ENCODE measurements at places on chromosomes 13 and 19.

- no peak for DNase-seq
Measured at GRCh38 chr13:43026262-43026661, 2.9 kb downstream of the DNAJC15 start.

- DNase-seq = no peak
Measured at GRCh38 chr13:96338030-96338429, 248.1 kb downstream of the HS6ST3 start.

- no peak for DNase-seq
Measured at GRCh38 chr19:29098863-29099481, 114.0 kb downstream of the UQCRFS1 start.

DNA sequence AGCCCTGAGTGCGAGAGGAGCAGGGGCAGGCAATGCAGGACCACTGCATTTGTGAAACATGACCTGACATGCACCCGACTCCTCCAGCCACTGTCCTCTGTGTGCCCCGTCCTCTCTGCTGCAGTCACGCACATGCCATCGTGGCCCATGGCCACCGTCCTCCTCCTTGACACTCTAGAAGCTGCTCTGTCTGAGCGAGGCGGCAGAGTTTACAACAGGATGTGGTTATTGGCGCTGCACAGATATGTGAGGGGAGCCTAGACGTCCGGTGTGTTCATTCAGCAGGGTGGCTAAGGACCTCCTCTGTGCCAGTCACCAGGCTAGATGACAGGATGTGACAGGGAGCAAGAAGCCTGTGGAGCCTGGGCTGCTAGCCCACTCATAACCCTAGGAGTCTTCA is 277.8 kb downstream of the FOXO1 start:
- DNase-seq = peak; percentile 73

GRCh38 chr13:71290963-71291841 is 575.8 kb downstream of the DACH1 start:
- peak; percentile 4 for DNase-seq

- peak; percentile 55 for DNase-seq
Measured at GRCh38 chr13:24271601-24272451, 37.6 kb upstream of the C1QTNF9 start.

DNA sequence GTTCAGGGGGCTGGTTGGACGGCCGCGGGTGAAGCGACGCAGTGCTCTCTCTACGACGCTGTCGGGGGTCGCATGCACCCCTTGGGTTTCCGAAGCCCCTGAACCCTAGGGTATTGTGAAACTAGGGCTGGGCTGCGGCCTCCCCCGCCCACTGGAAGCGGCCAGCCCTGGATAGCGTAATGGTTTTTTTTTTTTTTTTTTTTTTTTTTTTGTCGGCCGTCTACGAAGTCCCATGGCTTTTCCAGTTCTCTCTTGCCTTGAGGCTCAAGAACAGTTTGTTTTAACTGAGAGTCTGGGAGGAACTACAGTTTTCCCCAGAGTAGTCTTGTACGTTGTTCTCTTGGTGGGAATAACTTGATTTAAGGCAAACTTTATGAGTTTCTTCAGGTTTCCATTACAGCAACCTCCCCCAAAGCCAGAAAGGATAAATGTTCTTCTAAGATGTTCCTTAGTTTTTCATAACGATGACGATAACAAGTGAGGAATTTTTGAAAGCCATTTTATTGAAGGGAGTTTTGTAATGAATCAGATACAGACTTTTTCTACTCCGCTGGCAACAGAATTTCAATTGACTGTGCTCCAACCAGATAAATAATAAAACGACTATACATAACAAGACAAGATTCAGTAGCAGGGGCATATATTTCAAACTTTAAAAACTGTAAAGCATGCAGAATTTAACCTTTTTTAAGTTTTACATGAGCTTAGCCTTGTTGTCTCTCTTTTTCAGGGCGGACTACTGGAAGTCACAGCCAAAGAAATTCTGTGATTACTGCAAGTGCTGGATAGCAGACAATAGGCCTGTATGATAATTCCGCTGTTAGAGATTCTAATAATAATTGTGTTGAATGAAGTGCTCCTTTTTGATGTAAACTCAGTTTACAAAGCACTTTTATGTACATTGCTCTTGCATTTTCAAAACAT is 867 bp downstream of the WBP4 start:
- no peak for DNase-seq

- DNase-seq = no peak
Measured at GRCh38 chr13:34066344-34066743, 248.4 kb downstream of the RFC3 start.

DNA sequence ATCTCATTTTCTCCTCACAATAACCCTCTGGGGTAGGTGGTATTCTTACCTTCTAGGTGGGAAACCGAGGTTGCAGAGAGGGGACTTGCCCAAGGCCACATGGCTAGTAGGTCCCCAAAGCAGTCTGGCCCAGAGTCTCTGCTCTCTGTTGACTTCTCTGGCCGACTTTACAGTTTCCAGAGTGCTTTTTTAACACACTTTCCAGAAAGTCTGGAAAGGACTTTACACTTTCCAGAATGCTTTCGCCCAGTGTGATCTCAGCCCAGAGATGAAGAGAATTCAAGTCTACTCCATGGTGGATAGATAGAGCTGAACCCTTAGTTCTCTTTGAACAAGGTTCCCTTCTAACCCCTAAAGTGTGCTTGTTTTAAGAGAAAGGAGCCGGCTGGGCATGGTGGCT is 12.2 kb downstream of the ARHGAP35 start:
- DNase-seq = no peak

GRCh38 chr13:95267662-95268342 is 33.4 kb downstream of the ABCC4 start:
- no peak for DNase-seq

Data from stimulated activated CD4-positive, alpha-beta T cell treated with anti-CD3 and anti-CD28 coated beads, Interleukin-2, amount 100 ng/mL, for 24 hours (primary cell).